ENCODE measurements at places on chromosomes 16 and 17.
A peak's percentile ranks its signal among the peaks of the same experiment; 100 is the strongest.

DNA sequence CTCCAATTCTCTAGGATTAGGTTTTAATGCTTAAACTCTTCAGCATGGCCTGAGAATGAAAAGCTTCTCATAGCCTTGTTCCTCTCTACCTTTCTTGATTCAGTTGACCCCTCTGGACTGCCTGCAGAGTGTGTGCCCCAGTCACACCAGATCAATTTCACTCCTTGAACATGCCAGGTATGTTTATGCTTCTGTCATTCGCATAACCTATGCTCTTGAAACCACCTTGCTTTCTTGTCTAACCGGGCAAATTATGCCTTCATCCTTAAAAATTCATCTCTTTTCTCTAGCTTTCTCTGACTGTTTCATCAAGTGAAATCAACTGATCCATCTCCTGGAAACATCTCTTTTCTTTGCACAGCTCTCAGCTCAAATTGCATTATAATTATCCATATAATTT lies 42.3 kb downstream of the CDH11 start:
- no peak for DNase-seq

- DNase-seq = no peak
Observed at GRCh38 chr16:85908889-85909589, 10.1 kb downstream of the IRF8 start.

- no peak for DNase-seq
Observed at GRCh38 chr17:82325286-82326180, 8.0 kb downstream of the SECTM1 start.

DNA sequence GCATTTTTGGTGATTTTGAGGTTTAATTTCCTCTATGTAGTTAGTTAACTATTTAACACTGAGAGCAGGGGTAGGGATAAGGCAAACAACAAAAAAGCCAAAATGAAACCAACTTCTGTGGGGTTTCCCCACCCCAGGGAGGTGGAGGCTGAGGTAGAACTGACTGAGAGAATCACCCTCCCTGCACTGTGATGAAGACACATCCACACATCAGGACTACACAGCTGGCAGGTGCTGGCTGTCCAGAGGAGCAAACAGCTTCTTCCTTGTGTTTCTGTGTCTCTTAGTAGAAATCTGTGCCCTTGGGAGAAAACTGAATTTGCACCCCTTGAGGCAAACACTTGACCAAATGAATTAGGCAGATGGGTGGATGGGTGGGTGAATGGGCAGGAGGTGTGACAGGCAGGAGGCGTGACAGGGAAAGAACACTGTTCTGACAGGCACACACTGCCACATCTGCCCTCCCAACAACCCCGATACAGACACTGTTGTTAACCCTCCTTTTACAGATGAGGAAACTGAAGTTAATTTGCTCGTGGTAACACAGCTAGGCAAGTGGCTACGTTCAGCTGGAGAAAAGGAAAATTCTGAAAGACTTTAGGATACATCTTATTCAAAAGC lies 62.9 kb upstream of the AMZ2 start:
- DNase-seq = no peak

DNA sequence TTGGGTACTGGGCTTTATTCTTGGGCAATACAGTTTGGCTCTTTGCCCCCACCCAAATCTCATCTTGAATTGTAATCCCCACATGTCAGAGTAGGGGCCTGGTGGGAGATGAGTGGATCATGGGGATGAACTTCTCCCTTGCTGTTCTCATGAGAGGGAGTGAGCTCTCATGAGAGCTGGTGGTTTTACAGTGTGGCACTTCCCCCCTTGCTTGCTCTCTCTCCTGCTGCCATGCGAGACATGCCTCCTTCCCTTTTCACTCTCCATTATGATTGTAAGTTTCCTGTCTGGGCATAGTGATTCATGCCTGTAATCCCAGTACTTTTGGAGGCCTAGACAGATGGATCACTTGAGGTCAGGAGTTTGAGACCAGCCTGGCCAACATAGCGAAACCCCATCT lies 18.1 kb upstream of the CNEP1R1 start:
- DNase-seq = no peak

- no peak for DNase-seq
Observed at GRCh38 chr16:49150341-49150740, 131.3 kb downstream of the CBLN1 start.

DNA sequence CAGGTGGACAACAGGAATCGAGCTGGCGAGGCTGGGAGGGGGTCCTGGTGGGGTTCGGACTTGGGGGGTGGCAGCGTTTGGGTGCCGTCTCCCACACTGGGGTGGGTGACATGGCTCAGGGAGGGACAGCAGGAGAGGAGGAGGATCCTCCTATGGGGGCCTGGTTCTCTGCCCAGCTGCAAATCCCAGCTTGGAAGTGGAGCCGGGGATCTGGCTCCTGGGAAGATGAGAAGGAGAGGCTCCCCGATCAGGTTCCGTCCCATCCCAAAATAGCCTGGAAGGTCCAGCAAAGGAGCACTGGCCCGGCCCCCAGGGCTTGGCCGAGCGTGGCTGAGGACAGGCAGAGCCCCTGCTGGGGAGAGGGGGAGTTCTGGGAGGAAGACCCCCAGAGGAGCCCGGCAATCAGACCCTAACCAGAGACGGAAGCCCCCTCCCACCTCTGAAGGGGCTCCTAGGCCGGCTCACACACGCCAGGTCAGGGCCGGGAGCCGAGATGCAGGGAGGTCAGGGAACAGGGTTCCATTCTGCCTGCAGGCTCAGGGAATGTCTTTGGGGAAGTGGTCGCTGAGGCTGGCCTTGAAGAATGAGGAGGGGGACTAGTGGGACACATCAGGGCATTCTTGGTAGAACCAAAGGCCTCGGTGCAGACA lies 143.7 kb downstream of the ENGASE start:
- no peak for DNase-seq

DNA sequence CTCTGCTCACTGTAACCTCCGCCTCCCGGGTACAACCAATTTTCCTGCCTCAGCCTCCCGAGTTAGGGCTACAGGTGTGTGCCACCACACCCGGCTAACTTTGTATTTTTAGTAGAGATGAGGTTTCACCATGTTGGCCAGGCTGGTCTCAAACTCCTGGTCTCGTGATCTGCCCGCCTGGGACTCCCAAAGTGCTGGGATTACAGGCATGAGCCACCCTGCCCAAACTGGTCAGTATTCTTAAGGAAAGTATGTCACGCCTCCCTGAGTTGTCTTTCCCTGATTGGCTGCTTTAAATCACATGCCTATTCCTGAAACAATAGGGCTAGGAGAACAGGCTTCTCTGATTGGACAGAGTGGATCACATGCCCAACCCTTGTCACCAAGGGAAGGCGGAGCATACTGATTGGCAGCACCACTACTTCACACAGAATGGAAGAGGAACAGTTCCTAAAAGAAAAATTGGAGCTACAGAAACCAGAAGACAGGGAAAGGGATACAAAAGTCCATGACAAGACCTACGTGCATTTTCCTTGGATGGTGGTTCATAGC lies 17.6 kb upstream of the CYB5B start:
- no peak for DNase-seq

DNA sequence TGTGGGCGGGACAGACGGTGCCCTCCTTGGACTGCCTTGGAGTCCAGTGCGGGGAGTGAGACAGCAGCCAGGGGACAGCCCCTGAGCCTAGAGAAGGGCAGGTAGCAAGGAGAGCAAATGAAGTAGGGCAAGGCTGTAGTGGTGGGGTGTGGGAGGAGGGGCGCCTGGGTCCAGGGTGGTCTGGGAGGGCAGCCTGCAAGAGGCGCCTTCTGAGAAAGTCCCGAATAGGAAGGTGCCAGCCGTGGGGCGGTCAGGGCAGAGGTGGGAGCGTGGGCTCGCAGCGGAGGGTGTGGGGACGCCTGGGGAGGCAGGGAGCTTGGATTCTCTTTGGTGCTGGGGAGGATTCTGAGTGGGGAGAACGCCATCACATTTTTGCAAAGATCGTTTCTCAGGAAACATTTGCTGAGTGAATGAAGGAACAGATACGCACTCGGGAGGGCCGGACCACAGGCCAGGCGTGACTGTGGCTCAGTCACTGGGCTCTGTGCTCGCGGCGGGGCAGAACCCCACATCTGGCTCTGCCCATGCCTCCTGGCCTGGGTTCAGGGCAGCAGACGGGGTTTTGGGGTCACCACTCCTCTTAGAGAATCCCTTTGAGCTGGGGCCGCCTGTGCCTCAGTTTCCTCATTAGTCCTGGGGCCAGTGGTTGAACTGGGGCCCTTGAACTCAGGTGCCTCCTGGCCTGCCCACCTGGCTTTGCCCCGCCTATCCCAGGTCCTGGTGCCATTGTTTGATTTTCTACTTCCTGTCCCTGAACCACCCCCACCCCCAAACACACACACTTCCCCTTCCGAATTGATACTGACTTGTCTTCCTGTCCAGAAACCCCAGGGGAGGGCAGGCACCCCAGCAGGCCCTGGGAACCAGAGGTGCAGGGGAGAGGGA lies 4.2 kb downstream of the SNN start:
- DNase-seq = peak; percentile 21

DNA sequence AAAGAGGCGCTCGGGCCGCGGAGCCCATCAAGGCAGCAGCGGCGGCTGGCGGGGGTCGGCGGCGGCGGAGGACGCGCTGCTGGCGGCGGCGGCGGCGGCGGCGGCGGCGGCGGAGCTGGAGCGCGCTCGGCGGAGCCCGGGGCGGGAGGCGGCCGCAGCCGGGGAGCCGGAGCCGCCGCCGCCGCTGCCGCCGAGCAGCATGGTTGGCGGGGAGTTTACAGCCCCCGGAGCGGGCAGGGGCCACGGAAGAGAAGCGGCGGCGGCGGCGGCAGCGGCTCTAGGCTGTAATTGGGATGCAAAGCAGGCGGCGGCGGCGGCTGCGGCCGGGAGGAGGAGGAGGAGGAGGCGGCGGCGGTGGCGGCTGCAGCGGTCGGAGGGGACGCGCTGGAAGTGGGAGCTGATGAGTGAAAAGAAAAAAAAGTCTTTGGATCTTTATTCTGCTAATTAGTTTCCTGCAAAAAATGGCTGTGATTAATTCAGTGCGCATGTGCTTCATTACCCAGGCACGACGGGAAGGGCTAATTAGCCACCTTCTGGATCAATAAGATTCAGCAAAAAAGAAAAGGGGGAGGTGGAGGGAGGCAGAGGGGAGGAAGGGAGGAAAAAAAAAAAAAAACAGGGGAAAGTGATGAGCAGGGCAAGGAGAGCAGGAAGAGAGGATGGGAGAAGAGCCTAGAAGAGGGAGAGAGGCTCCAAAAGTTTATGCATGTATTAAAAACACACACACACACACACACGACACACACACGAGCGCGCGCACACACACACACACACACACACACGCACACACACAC lies 10.9 kb upstream of the ZFHX3 start:
- no peak for DNase-seq

DNA sequence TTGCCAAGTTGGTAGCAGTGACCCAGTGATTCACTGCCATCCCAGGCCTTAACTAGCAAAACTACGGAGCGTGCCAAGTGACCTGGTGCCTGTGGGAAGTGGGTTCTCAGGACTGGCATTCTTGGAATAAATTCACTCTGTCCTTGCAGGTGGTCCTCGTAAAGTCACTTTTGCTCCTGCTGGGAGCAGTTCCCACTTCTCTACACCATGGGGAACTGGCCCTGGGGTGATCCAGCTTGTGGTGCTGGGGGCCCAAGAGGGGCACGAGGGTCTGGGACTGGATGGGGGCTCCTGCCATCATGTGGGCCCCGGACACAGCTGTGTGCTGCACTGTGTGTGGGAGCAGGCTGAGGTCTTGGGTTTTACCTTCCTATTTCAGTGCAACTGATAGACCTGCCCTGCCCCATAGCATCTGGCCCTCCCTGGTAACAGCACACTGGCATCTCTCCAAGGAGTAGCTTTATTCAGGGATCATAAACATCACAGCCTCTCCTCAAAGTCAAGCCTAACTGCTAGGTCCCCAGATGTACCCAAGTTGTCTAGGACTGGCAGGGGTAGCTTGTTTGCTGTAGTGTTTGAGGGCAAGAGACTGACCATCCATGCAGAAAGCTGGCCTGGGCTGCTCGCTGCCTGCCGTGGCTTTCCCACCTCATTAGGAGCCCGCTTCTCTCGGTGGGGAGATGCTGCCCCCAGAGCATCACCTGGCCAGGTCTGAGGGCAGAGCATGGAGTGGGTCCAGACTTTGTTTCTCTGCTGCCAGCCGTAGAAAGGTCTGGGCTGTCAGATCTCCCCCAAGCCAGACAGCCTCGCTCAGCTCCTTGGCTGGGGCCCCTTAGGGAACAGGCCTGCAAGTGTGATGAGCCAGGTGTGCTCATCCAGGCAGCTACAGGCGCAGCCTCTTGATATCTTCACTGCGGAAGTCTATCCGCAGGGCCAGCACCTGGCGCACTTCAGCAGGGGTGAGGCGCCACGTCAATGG lies 26.0 kb downstream of the FCSK start:
- no peak for DNase-seq

- no peak for DNase-seq
Observed at GRCh38 chr17:79979221-79979741, 56.4 kb downstream of the TBC1D16 start.

- peak; percentile 28 for DNase-seq
Observed at GRCh38 chr17:29140631-29141513, 39.3 kb downstream of the MYO18A start.

DNA sequence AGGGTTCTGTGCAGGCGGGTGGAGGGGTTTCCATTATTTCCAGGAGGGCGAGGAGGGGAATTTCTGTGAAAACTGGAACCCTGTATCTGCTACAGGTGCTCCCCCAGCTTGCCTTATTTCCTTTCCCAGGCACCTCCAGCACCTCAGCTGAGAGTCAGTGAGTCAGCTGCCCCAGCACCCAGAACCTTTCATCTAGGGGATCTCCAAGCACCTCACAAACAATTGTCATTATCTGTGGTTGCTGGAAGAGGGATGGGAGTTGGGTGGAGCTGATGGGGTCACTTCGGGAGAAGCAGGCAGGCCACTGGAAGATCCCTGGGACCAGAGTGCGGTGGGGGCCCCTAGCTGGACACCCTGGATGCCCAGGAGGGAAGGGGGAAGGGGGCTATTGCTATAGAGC lies 10.0 kb upstream of the CLUH start:
- no peak for DNase-seq

GRCh38 chr17:43757171-43757660 lies 1.4 kb downstream of the SOST start:
- no peak for DNase-seq

DNA sequence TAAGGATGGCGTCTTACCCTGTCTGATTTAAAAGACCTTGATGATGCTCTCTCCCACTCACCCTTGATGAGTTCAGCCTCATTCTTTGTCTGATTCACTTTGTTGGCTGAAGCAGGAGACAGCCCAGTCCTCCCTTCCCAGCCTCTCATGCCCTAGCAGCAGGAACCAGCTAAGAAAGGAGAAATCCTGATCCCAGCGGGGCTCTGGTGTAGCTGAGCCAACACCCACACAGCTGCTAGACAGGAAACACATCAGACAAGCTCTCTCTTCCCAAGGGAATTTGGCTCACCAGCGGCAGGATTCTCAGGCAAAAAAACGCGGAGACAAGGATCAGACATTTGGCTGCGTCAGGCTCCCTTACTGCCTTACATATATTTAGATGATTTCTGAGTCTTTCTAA lies 211.5 kb downstream of the CDH11 start:
- no peak for DNase-seq

All from activated CD4-positive, CD25-positive, alpha-beta regulatory T cell (primary cell).